ENCODE measurements at places on chromosomes 4 and X.
A peak's percentile ranks its signal among the peaks of the same experiment; 100 is the strongest.

DNA sequence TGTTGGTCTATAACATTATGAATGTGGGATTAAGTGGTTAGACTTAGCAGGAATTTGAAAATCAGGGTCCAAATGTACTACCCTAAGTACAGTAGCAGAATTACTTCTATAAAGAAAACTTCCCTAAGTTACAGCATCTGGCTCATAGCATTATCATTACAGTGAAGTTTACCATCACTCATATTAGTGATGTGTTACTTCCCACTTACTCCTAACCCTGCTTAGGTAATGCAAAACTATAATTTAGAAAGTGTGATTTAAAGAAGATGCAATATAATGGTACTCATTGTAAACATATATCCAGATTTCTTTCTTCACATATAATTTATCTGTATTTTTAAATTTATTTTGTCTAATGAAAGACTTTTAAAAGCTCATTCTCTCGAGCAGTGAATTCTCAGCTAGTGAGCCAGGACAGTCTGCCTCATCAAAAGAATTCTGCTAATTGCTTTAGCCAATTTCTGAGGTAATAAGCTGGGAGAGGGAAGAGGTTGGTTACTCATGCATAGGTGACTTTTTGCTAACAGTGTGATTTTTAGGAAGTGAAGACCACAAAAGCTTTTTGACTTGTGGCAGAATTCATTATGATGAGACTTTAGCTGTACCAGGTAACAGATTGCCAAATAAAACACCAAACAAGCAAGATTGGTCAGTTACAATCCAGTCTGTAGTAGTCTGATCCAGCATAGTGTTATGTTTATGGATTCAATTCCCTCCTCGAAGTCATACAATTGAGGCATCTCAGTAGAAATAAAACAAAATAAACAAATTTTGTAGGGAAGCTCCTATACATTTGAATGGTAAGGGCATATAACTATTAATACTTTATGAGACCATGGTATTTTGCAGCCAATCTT lies 21.0 kb downstream of the PLS3 start:
- DNase-seq: no peak

- DNase-seq: peak; percentile 15
Observed at GRCh38 chr4:54234497-54235205, 5.6 kb downstream of the PDGFRA start.

GRCh38 chrX:37468124-37468739 lies 103.2 kb upstream of the LANCL3 start:
- DNase-seq: no peak

GRCh38 chr4:80073473-80074008 lies 512 bp upstream of the ANTXR2 start:
- no peak for DNase-seq

DNA sequence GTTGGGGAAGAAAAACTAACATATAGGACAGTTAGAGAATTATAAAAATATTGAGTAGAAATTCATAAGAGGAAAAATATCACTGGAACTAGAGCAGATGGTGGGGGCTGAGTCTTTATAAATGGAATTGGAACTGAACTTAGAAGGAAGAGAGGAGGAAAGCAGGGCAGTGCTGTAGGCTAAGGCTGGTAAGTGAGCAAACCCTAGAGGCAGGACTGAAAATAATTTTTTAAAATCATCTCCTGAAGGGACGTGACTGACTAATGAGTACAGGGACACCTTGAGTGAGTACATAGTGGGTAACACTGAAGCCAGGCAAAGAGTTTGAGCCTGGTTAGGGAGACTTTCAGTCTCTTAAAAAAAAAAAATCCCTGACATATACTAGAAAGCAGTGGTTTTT lies 63.3 kb downstream of the GALNT7 start:
- DNase-seq: no peak
